Renal cortical epithelial cell (primary cell): ENCODE measurements at places on chromosomes 12 and 14. TPM values are rescaled to one million over a fixed set of nuclear protein-coding genes. Genes with fewer than 3 reads are reported as not detected.

Gene LPAR5
- total RNA-seq, result 0.17 TPM in 1 of 2 replicates, not detected in the other

Gene NPFF
- not detected in 2 replicates for total RNA-seq

Gene SPRYD4
- 1.0 and 1.5 TPM in 2 replicates for total RNA-seq

Gene PLEKHG3
- 68.9 and 119 TPM in 2 replicates for total RNA-seq

Gene MYL6
- 2,255 and 3,927 TPM in 2 replicates for total RNA-seq

Gene TAS2R20
- 1.6 and 7.7 TPM in 2 replicates for total RNA-seq

Gene SLC5A8
- not detected in 2 replicates for total RNA-seq

Gene SLC17A8
- total RNA-seq, result under 0.01 and 0.30 TPM in 2 replicates

Gene RNASE7
- total RNA-seq, result not detected in 2 replicates

Gene MYF6
- total RNA-seq, result 0.52 TPM in 1 of 2 replicates, not detected in the other

Gene GPR84
- not detected in 2 replicates for total RNA-seq

Gene SYNE3
- 0.15 and 0.17 TPM in 2 replicates for total RNA-seq

Gene SIX6
- not detected in 2 replicates for total RNA-seq

GRCh38 chr14:32938719-32939253, at the start of gene NPAS3:
Gene NPAS3, plus strand, starts transcription at chr14:32938879.
- no peak for DNase-seq

DNA sequence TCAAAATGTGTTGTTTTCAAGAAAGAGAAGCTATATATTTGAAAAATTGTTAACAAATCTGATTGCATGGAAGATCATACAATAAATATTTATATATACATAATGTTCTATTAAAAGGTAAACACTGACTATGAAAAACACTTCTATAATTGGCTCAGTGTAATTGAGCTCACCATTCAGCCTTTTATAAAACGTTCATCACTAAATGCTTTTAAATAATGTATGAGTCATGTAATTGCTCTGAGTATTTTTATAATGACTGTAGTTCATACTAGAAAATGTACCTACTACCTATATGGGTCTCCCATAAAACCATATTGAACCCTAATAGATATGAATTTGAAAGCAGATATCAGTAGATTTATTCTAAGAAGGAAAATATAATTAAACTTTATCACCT, 240.4 kb upstream of the MGAT4C start:
- no peak for DNase-seq

- DNase-seq, result no peak
These were observed 49.9 kb downstream of the PRICKLE1 start for GRCh38 chr12:42539696-42540095.

- DNase-seq, result peak; percentile 59
These were observed 4.7 kb downstream of the LRIG3 start for GRCh38 chr12:58915634-58916033.

DNA sequence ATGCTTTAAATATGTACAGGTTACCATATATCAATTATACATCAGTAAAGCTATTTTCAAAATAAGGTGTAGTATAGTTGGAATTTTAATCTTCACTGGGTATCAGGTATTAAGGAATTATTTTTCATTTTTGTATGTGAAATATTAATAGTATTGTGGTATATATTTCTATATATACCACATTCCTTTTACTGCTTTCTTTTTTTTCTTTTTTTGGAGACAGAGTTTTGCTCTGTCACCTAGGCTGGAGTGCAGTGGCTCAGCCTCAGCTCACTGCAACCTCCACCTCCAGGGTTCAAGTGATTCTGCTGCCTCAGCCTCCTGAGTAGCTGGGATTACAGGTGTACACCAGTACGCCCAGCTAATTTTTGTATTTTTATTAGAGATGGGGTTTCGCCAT, 36.6 kb downstream of the BICDL1 start:
- DNase-seq, result no peak

GRCh38 chr12:83388551-83388950, 701.8 kb downstream of the TMTC2 start:
- DNase-seq, result no peak

DNA sequence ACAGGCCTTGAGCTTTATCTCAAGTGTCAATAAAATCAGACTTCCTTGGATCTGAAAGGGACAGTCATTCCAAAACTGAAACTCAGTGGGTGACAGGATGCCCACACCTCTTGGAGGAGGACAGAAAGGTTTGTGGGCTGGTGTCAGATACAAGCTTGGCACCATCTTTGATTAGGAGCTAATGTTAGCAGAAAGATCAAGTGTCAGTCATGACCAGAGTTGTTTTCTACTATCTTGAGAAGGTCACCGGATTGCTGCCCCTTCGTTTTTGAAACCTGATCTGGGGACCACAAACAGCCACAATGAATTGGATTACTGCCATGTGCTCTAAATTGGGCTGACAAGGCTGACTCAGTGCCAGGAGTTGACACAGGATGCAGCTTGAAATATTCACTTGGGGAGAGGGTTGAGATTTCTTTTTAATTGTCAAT, 88.3 kb downstream of the OTOGL start:
- DNase-seq, result peak; percentile 61

DNA sequence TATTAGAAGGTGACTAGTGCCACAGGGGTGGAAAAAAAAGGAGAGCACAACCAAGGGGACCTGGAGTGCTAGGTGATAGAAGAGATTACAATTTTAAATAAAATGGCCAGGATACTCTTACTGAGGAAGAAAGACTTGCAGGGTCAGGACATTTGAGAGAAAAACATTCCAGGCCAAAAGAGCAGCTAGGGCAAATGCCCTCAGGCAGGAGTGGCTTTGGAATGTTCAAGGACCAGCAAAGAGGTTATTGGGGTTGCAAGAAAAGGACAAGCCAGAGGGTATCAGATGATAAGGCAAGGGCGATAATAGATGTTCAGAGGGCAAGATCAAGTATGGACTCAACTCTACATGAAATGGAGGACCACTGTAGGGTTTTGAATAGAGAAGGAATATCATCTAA, 146.4 kb downstream of the KIF21A start:
- no peak for DNase-seq

GRCh38 chr14:27243365-27243764, 645.5 kb upstream of the NOVA1 start:
- no peak for DNase-seq

GRCh38 chr14:64970776-64971477, 1.2 kb downstream of the RAB15 start:
- no peak for DNase-seq

- no peak for DNase-seq
These were observed 54.2 kb downstream of the RCOR1 start for GRCh38 chr14:102646615-102647014.

DNA sequence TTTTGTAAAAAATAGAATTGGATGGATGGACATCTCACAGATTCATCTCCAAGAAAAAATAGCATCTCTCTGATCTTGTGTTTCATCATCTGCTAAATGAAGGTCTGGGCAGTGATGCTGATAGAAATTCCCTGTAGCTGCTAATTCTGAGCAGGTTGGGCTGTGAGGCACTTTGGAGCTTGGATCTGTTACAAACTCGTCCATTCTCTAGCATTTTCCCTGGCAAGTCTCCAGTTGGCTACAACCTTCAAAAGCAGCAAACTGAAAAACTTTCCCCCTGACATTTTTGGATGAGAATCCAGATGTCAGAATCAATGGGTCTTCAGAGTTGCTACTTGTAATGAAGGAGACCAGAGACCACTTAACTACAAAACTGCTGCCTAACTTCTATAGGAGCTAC, 72.7 kb downstream of the TPH2 start:
- no peak for DNase-seq

- no peak for DNase-seq
These were observed 155.7 kb upstream of the HIF1A start for GRCh38 chr14:61539631-61540030.

DNA sequence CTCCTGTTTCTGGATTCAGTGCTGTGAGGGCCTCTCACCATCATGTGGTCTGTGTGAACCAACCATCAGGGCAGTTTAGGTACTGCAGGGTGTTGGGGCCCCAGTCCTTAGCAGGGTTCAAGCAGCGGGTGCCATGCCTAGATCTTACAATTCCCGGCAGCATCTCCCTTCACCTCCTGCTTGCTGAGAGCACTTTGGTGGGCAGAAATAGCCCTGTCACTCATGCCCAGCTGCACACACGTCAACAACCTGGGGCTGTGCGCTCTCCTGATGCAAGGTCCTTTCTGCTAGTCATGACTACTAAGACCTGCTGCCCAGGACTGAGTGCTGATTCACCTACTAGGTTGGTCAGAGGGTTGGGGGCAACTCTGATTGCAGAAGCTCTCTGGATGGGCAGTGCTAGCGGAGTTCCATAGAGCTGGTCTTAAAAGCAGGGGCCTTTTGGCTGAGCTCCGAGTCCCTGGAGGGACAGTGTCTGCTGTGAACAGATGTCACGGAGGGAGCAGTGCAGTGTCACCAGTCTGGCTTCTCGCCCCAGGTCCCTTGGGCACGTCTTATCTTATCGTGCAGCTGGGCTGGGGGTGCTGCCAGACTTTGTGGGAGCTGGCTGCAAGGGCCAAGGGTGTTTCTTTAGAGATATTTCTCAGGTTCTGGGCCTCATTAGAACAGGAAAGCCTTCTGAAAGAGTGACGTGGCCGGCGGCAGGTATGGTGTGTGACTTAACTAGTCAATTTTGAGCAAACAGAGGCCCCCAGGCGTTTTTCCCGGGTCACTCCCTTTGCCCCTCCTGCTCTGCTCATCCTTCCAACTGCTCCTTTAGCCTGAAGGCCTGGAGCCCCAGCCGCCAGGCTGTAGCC, 71.8 kb downstream of the NINJ2 start:
- DNase-seq, result no peak

GRCh38 chr14:77623201-77623600, 6.8 kb upstream of the SPTLC2 start:
- no peak for DNase-seq

DNA sequence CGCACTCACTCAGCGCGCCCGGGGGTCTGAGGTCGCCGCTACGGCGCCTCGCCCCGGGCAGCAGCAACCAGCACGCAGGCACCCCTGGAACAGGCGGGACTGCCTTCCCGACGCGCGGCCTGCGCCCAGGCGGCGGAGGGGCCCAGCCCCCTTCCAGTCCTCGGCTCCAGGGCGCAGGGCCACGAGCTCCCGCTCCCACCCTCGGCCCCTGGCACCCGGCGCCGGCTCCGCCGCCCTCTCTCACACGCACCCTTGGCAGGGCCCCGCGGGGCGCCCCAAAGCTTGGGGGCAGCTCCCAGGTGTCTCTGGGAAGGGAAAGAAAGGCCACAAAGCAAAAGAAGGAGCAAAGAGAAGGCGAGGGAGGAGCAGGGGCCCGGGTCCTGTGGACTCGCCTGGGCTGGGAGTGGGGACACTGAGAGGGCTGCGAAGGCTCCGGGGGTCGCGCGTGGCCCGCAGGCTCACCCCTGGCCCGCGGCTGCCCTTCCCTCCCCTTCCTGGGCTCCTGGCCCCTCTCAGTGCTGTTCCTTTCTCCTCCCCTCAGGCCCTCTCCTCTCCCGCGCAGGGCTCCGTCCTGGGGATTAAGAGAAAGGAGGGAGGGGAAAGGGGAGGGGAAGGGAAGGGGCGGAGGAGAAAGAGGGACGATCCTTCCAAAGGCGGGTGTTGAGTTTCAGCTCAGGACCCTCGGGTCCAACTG, 907 bp upstream of the EFS start:
- DNase-seq, result no peak

- DNase-seq, result no peak
These were observed 461.2 kb downstream of the TMEM121 start for GRCh38 chr14:105987563-105987962.

DNA sequence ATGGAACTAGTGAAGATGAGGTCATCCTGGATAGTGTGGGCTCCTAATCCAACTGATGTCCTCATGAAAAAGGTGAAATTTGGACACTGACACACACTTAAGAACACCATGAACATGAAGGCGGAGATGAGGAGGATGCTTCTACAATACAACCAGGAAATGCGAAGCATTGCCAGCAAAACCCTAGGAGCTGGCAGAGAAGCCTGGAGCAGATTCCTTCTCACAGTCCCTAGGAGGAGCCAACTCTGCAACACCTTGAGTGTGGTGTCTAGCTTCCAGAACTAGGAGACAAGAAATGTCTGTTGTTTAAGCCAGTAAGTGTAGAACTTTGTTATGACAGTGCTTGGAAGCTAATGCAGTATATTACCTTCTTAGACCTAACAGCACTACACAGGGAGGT, 191.9 kb upstream of the PWP1 start:
- no peak for DNase-seq

DNA sequence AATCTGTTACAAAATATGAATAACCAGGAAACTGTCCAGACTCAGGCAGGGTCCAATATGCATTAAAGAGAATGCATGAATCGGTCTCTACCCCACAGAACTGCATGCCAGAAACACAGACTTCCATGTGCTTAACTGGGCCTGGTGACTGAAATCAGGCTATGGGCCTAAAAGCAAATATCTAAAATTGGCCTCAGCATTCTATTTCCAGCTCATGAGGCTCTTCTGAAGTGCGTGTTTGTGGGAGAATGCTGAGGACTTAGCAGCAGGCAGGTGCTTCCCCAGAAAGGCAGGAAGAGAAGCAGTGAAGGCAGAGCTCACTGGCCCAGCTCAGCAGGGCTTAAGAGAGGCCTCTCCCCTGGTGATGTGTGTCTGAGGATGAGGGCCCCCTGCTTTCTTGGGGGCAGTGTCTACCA, 48.5 kb downstream of the ADGRD1 start:
- DNase-seq, result no peak

DNA sequence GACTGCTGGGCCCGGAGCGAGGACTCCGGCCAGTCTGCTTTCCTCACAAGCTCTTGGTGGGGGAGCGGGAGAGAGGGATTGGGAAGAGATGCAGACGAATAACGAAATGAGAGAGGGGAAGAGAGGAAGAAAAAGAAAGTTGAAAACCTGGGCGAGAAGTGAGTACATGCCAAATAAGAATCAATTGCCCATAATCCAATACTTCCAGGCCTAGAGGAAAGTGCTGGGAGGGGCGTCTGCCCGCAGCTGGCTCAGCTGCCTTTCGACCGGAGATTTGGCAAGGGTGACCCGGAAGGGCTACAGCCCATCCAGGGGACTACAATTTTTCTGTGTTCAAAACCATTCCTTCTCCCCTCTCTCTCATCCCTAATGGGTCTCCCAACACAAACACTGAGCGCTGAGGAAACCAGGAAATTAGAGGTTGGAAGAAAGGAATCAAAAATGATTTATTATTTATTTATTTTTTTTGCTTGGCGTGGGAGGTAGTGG, 4.9 kb downstream of the NKX2-1 start:
- DNase-seq, result no peak

DNA sequence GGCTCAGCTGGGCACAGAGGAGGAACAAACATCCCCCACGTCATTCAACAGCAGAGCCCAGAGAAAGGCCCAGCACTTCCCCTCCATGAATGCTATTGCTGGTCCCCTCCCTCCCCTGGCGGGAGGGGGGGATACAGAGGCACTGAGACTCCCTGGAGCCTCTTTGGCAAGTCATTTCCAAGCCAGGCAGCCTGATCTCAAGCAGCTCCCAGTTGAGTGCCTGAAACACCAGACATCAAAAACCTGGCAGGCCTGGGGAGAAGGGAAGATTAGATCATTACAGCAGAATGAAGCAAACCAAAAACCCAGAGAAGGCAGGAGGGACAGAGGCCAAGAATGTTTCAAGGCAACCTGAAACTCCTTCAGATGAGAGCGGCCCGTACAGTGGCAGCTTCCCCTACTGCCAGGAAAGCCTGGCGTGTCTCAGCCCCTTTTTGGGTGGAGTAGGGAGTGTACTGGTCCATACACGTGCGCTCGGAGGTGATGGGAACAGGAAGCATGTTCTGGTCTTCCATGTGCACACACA, 92.1 kb downstream of the LRRC74A start:
- DNase-seq, result no peak
